ENCODE measurements at places on chromosomes 16 and 17.

DNA sequence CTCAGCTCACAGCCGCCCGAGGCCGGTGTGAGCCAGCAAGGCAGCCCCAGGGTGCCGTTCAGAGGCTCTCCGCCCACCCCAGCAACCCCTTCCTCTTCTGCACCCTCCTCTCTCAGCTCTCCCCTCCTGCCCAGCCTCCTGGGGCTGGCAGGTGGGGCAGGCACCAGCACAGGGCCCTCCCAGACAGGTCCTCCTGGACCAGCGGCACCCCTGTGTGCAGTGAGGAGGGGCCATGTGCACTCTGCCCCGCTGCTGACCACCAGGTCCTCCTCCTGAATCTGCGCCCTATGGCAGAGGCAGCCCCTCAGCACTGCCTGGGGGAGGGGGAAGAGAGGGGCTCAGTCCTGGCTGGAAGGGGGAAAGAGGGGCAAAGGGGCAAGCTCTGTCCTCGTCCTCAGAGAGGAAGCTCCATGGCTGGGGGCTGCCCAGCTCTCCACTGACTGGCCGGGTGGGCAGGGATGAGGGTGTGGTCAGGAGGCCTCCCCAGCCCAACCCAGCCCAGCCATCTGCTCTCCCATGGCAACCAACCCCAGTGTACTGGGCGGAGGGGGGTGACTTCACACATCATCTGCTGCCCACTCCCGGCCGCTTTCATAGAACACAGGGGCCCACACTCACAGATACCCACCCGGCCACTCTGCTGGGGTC, 5.4 kb upstream of the BCAR1 start:
- no peak for DNase-seq

DNA sequence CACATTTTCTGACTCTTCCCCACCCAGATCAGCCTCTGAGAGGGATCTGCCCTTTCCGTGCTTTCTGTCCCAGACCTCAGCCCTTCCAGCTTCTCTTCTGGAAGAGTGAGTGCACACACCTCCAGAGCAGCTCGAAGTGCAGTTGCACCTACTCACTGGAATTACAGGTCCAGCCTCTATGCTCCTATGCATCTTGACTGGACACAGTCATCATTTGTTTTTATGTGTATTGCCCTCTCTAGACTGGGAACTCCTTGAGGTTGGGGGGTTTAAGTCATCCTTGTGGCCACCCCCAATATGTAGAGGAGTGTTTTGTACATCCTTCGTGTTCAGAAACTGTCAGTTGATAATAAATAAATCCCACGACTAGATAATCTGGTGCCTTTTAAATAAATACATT, 81.9 kb downstream of the CDK5R1 start:
- no peak for DNase-seq

- DNase-seq, result no peak
Observed at GRCh38 chr16:63038397-63039106, 1002.3 kb upstream of the CDH8 start.

DNA sequence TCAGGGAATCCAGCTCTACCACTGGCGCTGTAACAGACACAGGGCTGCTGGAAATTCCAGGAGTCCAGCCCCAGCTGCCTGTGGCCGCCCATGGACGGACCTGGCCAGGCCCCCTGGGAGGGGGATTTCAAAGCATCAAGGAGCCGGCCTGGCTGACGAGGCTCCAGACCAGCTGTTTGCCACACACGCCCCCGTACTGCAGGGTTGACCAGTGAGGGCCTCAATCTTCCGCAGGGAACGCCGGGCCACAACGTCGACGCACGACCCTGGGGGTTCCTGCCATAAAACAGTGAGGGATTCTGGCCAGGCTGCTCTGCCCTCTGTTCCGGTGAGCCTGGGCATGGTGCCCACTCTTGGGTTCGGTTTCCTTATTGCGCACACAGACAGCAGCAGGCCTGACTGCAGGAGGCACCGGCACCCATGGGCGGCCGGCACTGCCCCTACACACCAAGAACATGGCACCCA, 3.7 kb downstream of the LMF1 start:
- DNase-seq, result no peak

GRCh38 chr17:7475764-7476422, 3.5 kb downstream of the ZBTB4 start:
- DNase-seq, result no peak

- no peak for DNase-seq
Observed at GRCh38 chr17:46080118-46081017, 81.3 kb downstream of the STH start.

GRCh38 chr17:55487695-55488432, 23.4 kb downstream of the SMIM36 start:
- DNase-seq, result no peak

- no peak for DNase-seq
Observed at GRCh38 chr16:84484579-84485254, 19.7 kb downstream of the MEAK7 start.

DNA sequence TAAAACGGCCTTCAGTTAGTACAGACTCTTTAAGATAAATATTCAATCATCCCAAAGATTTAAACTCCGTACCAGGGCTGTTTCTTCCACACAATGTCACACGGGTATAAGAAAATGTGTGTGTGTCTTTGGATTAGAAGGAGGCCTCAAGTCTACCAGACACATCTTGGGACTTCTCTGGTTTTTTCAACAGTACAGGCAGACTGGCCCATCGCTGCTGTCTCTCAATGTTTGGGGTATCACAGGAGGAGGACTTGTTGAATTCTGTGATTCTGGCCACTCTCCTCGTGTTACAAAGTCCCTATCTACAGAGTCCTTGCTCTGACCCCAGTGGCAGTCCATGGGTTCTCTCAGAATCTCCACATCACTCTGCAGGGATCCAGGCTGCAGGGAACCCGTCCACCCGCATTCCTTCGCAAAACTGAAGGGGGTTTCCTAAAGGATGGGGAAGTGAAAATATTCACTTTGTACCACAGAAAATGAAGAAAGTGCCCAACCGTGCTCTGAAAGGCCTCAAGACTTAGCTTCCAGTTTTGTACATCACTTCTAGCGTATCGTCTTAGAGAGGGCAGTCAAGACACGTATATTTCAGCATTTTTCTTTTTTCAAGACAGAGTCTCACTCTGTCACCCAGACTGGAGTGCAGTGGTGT, 373.2 kb downstream of the NPIPA8 start:
- DNase-seq, result no peak

- DNase-seq, result no peak
Observed at GRCh38 chr17:78376161-78376560, 2.3 kb upstream of the PGS1 start.

DNA sequence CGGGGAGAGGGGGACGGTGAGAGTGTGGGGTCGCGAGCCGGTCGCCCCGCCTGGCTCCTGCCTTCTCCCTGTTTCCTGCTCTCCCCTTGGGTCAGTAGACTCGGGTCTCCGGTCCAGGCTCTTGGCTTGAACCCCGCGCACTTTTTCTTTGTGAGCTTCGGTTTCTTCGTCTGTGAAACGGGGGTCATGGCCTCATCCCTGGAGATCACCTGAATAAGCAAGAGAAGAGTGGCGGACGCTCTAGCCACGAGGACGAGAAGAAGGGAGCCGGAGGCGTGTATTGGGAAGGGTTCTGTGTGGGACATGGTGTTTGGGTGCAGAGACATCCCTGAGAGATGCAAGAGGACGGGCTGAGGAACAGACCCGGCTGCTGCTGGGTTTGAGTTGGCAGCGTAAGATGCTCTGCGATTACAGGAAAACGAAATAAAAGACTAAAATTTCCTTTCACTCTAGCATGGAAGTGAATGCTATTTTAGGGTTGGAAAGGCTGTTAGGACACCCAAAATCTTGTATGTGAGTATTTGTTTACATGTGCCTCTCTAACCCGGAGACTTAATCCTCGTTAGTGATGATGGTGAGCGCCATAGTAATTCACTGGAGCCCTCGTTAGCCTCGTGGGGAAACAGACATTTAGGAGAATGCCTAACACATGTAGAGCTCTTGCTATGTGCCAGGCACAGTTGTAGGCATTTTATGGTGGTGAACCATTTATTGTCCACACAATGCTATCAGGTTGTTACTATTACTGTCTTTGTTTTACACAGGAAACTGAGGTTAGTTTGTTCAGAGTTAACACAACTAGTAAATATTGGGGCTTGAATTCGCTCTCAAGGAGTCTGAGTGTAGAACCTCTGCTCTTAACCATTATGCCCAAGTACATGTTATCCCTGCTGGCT, 646 bp downstream of the KIF22 start:
- no peak for DNase-seq

DNA sequence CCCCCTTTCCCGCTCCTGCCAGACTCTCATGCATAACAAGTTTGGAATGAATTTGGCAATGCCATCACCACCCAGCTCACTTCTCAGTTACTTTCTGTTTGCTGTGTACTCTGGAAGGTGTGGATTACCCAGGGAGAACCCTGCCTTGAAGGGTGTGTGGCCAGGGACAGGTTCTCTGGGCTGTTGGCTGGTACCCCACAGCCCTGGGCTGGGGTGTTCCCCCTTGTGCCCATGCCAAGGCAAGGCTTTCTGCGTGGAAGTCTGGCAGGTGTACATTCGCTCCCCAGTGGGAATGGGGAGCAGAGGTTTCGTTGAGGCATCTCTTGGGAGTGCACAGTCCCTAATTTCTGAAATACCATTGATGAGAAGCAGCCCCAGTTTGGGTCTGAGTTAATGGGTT, 187.7 kb downstream of the CCDC182 start:
- DNase-seq, result no peak

GRCh38 chr16:4316108-4316863, 419 bp downstream of the GLIS2 start:
- no peak for DNase-seq

DNA sequence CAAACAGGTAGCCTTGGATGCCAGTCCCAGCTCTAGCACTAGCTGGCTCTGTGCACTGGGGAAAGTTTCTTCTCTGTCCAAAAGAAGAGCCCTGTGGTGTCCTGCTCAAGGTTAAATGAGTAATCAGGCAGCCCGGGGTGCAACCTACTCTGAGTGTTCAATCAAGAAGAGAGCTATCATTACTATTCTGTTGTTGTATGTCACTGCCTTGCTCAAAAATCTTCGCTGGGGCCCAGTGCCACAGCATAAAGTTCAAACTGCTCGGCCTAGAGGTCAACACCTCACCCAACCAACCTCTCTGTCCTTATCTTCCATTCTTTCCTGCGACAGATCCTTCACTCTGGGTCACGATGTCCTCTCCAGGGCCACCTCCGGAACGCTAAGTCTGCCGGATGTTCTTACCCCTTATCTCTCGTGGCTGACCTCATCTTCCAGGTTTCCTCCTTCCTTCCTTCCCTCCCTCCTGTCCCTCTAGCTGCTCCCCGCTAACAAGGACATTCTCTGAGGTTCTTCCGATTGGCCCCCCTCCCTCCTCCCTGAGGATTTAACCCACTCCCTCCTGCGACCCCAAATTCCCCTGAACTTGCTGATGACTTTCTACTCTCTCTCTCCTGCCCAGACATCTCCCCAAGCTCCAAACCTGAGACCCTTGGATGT, 4.4 kb downstream of the FDXR start:
- no peak for DNase-seq

GRCh38 chr16:57106767-57107166, 14.4 kb downstream of the CPNE2 start:
- no peak for DNase-seq

DNA sequence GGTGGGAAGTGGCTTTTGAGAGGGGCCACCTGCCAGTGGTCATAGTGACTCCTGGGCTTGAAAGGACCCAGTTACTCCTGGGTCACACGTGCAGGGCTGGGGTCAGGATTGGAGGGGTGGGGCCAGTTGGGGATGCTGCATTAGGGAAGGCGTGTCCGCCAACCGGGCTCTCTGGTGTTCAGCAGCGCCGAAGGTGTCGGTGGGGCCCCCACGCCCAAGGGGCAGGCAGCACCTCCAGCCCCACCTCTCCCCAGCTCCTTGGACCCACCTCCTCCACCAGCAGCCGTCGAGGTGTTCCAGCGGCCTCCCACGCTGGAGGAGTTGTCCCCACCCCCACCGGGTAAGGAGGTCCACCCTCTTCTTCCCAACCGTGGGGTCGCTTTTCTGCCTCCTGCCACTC, 9.5 kb downstream of the ABI3 start:
- DNase-seq, result no peak

- no peak for DNase-seq
Observed at GRCh38 chr17:75834928-75835653, 9.1 kb downstream of the UNC13D start.

- DNase-seq, result no peak
Observed at GRCh38 chr17:81513753-81514488, 1.3 kb upstream of the ACTG1 start.

DNA sequence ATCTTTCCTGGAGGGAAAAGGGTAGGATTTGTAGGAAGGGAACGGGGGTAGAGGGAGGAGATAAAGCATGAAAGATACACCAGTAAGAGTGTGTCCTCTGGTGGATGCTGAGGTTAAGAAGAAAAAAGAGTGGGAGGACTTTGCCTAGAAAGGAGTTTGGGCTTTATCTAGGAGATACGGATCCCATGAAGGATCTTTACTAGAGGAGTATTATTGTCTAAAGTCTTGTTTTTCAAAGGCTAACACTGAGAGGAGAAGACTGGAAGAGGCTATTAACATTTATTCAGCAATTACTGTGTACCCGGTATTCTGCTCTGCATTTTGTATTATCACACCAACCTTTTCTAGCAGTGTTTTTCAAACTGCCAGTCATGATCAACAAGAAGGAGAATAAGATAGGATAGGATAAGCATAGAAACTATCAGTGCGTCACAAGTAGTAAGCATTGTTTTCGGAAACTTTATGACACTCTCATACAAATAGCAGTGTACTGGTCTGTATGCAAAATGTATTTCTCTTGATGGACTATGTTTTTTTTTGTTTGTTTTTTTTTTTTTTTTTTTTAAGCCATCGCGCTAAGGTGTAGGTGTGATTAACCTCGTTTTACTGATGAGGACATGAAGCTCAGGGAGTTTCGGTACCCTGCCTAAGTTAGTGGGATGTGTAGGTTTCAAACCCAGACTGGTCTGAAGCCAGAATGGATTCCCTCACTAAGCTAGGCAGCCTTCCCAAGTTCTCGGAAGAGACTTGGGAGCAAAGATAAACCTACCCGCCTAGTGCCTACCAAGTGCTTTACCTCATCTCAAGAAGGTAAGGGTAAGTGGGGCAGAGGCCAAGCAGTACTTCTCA, 1.3 kb upstream of the SP2 start:
- DNase-seq, result no peak

DNA sequence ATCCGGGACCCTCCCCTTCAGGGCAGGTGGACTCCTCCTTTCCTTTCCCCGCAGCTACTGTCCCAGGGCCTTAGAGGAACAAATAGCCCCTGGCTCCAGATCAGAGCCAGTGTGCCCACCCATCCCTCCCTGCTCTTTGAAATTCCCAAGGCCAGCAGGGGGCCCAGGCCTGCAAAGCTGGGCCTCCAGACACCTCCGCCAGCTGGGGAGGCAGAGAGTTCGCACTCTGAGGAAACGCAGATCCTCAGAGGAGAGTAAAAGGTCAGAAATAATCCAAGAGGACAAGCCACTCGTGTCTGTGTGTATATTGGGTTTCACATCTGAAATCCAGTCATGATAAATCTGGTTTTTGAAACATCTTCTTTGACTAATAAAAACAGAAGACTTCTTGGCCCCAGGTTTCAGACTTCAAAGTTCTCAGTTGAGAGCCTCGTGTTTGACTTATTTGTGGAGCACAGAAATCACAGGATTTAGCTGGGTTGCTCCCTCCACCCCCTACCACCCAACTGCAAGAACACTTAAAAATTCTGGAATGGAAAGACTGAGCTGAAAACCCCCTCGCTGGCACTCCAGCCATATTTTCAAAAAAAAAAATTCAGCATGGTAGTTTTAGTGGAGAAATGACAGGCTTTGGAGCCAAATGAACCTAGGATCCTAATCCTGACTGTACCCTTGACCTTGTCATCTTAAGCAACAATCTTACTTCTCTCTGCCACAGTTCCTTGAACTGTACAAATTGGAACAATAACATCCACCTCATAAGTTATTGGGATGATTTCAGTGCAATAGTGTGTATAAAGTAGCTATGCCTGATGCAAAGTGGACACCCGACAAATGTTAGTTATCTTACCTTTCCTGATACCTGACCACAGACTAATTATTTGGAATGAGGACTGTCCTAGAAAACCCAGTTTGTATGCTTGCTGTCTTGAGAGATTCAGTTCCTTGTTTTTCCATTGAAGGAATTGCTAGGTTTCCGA, 44.5 kb upstream of the TBX2 start:
- no peak for DNase-seq
